MM.1S (cell line): ENCODE measurements at places on chromosomes 3 and 15.

DNA sequence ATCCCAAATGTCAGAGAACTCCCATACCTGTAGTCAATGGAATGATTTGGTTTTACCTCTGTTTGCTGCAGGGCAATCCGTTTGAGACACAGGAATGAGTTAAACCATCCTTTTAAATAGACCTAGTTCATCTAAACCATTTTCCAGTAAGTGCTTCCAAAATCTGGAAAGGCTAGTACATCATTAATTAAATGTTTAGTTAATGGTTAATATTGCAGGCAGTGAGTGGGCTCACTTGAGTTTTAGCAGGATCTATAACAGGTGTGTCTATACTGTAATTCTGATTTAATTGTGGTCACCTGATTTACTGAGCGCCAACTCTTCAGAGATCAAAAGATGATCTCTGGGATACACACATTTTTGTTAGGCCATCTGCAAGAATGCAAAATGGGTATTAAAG is 353.9 kb upstream of the ROPN1 start:
- no peak for DNase-seq

GRCh38 chr3:174403831-174404230 is 455.3 kb upstream of the NAALADL2 start:
- DNase-seq = no peak

DNA sequence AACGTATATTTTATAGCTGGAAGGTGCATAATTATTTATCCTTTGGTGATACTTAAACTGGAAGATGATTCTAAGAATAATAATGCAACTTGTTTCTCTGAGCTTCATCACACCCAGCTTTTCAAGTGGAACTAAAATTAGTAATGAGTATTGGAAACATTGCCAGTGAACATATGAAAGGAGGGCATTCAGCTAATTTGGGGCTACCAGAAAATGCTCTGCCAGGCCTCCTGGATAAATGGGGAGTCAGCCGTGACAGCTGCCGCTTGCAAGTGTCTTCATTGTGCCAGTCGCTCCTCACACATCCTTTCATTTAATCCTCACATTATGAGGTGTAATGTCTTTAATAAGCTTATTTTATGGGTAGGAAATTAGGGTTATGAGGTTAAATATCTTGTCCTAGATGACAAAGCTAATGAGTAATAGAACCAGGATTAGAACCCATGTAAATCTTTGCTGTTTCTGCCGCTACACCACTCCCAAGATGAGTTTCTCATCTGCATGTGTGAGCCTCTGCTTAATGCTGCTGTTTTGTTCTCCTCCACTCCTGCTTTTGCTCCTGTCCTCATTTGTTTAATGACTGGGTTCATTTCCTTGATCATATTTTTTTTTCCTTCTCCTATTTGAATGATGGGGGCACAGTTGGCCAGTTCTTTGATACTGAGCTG is 155.7 kb downstream of the PLCL2 start:
- no peak for DNase-seq

GRCh38 chr3:114452937-114453336 is 159.1 kb downstream of the TIGIT start:
- DNase-seq = no peak

DNA sequence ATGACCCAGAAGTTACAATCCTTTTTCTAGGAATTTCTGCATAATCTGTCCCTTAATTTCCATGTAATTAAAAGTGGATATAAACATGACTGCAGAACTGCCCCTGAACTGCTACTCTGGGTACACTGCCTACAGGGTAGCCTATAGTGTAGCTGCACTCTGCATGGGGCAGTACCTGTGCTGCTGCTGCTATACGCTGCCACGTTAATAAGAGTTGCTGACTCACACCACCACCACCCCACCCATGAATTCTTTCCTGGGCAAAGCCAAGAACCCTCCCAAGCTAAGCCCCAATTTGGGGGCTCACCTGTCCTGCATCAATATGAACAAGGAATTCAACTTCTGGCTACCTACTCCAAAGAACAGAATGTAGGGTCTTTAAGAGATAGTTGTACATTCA is 13.9 kb downstream of the HDGFL3 start:
- no peak for DNase-seq

GRCh38 chr3:106120356-106120755 is 251.5 kb upstream of the CBLB start:
- DNase-seq = no peak

- DNase-seq = no peak
These were observed 109.2 kb downstream of the LRRK1 start for GRCh38 chr15:101028321-101028720.

GRCh38 chr15:49810720-49811119 is 189.9 kb downstream of the DTWD1 start:
- DNase-seq = no peak

DNA sequence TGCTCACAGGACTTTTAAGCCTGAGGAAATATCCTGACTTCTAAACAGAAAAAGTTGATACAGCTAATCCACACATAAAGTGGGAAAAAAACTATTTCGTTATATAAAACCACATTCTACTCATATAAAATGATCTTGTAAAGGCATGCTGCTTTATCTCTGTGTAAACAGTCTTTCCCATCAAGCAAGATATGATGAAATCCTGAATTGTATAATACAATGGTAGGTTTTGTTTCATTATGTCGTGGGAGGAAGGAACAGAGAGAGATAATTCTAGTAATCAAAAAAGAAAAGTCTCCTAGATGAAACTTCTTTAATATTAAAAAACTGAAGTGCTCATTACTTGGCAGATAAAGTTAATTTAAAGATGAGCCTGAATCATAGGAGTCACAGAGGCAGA is 92.6 kb upstream of the SNTN start:
- no peak for DNase-seq

DNA sequence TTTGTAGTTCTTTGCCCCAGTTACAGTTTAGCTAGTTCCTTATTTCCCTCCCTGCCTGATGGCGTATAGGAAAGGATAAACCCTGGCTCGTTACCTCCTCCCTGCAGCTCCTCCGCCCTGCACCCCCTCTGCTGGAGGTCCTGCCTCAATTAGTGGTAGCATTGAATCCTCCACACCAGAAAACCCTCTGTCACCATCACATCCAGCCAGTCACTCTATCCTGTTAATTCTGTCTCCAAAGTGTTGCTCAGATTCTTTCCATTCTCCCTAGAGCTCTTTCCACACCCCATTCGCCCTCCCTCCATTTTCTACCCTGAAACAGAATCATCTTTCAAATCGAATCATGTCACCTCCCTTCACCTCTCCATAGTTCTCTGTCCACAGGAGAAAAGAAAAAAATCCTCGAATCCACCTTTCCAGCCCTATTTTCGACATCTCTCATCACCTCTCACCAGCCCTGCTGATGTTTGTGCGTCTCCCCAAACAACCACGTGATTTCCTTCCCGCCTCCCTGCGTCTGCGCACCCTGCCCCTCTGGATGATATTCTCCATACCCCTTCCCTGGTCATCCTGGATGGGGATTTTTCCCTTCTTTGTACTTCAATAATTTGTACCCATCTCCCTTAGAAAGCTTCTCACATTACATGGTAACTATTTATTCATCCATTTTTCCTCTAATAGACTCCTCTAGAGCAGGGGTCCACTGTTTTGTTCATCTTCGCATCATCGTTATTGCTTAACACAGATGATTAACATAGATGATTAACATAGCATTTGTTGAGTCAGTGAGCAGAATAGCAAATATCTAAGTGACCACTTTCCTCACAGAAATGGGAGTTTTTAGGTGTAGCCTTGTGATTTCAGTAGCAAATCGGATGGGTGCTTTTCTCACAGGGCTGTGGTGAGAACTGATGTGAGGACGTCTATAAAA is 37.1 kb downstream of the MAP3K13 start:
- no peak for DNase-seq

GRCh38 chr15:73930790-73931281 is 4.6 kb downstream of the LOXL1 start:
- no peak for DNase-seq

DNA sequence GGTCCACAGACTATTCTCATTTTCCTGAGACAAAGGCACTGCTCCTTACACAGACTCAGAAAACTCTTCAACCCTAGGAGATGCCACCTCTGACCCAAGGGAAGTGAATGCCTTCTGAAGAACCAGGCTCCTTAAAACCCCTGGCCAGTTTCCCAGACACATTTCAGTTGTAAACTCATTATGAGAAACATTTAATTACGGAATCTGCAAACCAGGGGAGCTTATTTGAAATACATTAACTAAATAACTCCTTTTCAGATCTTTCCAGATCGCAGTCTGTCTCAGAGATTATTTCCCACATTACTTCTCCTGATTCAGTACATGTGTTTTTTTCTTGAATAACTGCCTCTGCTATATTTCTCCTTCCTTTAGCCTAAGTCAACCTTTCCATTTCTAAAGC is 17.6 kb downstream of the MYO5A start:
- no peak for DNase-seq

DNA sequence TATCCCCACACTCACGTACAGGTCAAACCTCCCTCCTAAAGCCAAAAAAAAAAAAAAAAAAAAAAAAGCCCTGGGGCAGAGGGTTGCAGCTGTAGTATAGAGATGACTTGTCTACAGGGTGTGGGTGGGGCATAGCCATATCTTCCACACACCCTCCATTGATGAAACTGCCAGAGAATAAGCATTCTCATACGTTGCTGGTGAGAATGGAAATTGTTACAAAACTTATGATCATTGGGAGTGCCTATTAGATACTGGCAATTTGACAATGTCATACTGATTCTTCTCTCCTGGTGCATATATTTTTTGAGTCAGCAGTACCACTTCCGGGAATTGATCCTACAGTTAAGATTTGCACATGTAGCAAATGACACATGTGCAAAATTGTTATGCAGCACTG is 11.0 kb upstream of the CTNNB1 start:
- DNase-seq = no peak

- DNase-seq = no peak
These were observed 19.0 kb upstream of the DMXL2 start for GRCh38 chr15:51641490-51642130.

DNA sequence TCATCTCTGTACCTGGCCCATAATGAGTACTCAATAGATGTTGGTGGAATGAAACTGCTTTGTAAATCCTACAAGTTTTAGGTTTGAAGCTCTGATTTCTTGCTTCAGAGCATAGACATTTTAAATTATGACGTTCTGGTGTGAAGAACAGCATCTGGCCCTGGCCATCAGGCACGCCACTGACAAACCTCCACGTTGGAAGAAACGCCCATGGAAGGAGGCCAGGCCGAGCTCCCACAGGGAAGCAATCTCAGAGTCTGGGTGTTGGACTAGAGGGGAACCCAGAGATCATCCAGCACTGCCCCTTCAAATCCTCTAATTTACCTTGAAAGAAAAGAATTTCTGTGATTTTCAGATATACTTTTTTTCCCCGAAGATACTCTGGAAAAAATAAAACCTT is 328.1 kb upstream of the RGMA start:
- no peak for DNase-seq

DNA sequence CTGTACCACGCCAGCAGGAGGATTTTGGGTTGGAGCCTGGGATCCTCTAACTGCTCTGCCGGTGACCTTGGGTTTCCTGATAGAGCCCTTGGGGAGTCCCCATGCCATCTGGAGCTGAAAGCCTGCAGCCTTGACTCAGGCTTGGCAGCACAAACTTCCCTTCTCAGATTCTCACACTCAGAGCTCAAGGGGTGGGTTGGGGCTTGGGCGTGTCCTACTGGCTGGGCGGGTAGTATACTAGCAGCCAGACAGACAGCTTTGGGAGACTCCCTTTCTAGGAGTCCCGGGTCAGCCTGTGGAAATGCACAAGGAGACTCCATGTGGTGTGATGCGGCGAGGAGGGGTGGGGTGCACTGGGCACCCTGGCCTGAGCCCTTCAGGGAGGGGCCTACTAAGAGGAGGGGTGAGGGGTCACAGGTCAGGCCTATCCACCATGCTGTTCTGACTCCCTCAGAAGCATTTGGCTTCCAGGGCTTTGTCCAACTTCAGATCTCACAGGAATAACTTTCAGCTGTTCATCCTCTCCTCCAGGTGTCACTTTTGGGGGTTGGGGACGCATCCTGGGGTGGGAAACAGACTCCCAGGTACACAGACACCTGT is 21.6 kb upstream of the PLXNA1 start:
- no peak for DNase-seq

- DNase-seq = no peak
These were observed 15.8 kb downstream of the TRAT1 start for GRCh38 chr3:108838436-108838835.

DNA sequence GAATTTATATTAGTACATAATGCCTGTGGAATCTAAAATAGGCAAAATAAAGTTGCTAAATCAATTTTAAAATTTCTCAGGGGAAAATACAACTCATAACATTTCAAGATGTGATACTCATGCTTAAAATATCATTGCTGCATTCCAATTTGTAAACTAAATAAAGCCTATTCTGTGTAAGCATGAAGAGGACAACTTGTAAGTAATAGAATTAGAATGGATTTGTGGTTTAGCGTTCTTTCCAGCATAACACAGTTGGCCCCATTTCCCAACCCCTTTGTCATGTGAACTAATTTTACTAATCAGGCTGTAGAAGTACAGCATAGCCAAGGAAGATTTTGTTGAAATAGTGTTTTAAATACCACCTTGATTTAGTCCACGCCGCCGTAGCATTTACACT is 437.2 kb downstream of the SI start:
- DNase-seq = no peak

DNA sequence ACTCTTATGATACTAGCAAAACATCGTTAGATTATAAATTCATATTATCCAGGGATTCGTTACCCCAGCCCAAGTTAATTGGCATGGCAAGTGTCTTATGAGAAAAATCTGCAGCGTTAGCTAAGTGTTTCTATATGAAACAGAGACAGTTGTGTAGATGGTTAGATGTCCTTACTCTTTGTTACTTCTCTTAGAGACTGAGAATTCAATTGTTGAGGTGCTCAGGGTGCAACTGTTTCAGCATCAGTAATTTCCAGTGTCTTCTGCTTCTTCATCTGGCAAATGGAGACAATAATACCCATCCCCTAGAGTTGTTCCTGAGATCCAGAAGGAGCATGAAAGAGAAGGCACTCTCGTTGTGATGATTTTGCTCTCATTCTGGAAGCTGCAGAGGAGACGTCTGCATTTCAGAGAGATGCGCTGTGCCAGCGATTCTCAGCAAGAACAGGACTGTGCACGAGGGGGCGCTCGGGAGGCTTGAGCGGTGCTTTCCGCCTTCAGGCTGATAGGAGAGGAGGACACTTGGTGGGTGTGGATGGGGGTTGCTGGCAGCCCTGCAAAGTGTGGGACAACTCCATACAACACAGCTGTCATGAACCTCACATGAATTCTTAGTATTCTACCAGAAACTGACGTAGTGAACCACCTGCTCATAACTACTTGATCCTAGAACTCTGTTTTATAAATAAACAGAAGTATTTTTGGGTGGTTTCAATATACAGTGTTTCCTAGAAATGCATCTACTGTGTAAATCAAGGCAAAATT is 39.7 kb upstream of the SPSB4 start:
- DNase-seq = peak; percentile 66

- no peak for DNase-seq
These were observed 29.4 kb upstream of the SEMA3F start for GRCh38 chr3:50125541-50126286.

- no peak for DNase-seq
These were observed 946.7 kb downstream of the NAALADL2 start for GRCh38 chr3:175805825-175806224.

DNA sequence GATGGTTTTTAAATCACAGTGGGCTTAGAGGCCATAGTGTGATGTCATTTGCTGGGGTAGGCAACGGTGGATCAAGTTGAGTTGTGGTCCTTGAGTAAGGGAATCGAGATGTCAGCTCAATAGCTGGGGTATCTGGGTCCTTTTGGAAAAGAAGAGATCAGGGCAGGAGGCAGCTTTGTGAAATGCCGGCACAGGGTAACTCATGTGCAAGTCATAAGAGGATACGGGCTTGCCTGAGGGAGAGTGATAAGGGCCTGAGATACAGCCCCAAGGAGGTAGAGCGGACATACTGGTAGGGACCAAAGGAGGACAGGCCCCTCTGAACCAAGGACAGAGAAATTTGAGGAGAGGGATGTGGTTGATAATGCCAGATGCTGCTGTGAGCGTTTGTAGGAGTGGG is 4.2 kb upstream of the FAM131A start:
- DNase-seq = no peak
